ENCODE measurements at places on chromosomes 6 and 20.

GRCh38 chr6:129748901-129749748 lies 39.1 kb upstream of the ARHGAP18 start:
- peak; percentile 40 for DNase-seq

DNA sequence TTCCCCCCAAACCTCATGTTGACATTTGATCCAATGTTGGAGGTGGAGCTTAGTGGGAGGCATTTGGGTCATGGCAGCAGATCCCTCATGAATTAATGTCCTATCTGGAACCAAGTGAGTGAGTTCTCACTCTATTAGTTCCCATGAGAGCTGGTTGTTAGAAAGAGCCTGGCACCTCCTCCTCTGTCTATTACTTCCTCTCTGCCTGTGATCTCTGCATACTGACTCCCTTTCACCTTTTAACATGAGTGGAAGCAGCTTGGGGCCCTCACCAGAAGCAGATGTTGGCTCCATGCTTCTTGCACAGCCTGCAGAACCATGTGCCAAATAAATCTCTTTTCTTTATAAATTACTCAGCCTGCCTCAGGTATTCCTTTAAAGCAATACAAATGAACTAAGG lies 127.3 kb upstream of the RALGAPA2 start:
- DNase-seq = no peak

- no peak for DNase-seq
Observed at GRCh38 chr6:81693266-81693665, 59.2 kb downstream of the TENT5A start.

GRCh38 chr6:114187563-114187962 lies 155.3 kb downstream of the HS3ST5 start:
- DNase-seq = no peak

- no peak for DNase-seq
Observed at GRCh38 chr6:89574910-89575561, 63.5 kb downstream of the LYRM2 start.

DNA sequence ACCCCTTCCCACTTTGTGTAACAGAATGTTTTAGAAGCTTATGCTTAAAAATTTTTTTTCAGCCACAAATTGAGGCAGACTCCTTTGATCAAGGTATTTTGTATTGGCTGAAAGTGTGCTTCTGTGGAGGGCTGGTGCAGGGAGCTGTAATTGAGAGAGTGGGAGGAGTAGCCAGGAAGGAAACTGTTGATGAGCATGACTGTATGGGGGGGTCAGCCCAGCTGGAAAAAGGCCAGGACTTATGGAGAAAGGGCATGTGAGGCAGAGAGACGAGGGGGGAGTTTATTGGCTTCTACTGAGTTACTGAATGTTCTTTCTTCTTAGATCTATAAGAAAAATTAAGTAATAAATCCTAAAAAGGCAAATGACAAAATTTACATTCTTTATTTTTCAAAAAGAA lies 13.4 kb downstream of the RFPL4B start:
- DNase-seq = no peak

DNA sequence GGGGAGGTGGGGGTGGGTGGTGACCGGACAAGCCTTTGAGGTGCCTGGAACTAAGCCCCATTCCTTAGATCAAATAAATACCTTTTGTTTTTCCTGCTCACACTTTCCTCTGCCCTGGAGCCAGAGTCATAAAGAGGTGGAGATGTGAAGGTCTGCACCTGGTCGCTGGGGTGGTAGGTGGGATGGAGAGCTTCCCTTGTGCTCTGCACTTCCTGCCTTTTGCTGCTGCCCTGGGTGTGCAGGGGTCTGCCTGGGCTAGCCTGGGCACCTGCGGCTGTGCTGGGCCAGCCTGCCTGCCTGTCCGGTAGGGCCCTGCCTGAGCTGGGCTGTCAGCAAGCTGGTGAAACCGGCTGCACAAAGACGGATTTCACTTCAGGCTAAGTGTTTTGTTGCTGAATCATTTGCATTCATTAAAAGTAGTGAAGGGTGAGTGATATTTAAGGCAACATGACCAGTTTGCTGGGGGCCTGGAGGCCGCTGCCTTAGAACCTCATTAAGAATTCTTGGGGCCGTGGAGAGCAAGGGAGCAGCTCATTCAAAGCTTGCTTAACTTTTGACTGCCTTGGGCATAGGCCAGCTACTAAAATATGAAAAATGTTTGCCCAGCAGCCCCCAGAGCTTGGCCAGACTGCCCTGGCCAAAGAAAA lies 20.5 kb downstream of the PTK7 start:
- DNase-seq = peak; percentile 82

GRCh38 chr6:25136854-25137253 lies 142.3 kb upstream of the CARMIL1 start:
- DNase-seq = no peak

DNA sequence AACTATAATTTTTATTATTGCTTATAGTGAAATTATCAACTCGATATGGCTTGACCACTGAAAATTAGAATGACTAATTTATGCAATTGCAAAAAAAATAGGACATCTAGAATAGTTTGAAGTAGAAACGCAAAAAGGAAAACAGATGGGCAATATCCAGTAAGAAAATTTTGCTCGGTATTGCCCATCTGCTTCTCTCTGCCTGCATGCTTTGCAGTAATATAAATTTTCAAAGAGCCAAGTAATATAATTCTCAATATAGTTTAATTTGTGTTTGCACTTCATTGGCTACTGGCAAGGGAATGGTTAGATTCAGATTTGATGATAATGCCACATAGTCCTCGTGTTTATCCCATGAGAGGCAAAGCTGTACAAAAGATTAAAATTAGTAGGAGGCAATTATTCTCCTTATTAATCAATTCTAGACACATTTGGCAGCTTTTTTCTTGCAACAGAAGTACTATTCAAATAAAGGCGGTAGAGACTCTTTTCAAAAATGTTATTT lies 27.3 kb upstream of the LAMA2 start:
- DNase-seq = no peak

- no peak for DNase-seq
Observed at GRCh38 chr20:41587523-41587922, 30.7 kb downstream of the CHD6 start.

DNA sequence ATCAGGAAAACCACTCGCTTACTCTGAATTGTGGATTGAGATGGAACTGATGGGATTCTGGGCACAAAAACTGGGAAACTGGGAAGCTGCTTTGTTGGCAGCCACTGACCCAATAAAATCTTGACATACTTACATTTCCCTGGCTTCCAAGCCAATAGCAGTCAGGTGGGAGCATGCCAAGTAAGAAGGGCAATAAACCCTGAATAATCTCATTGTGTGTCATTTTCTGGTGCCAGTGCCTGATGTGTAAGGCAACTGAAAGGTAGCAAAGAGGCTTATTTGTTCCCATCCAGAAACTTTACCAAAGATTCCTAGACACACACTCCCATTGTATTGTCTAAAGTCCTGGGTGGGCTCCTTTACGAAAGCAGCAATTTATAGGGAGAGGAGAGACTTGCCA lies 93.2 kb downstream of the TBX18 start:
- no peak for DNase-seq

DNA sequence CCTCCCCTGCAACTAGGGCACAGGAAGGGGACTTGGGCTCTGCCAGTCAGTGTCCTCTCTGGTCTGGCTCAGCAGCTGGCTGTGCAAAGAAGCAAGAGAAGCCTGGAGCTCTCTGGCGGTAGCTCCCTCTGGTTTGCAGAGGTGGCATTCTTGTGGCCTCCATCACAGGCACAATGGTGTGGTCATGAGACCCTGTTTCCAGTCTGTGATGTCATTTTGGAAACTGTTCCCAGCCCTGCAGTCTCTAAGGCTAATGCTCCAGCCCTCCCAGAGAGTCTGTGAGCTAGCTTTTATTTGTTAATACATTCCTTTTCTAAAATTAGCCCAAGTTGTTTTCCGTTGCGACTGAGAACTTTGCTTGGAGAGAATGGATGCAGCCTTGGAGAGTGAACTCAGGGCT lies 69.5 kb upstream of the FOXQ1 start:
- no peak for DNase-seq

GRCh38 chr6:32865724-32866443 lies 11.9 kb downstream of the PSMB9 start:
- DNase-seq = no peak

DNA sequence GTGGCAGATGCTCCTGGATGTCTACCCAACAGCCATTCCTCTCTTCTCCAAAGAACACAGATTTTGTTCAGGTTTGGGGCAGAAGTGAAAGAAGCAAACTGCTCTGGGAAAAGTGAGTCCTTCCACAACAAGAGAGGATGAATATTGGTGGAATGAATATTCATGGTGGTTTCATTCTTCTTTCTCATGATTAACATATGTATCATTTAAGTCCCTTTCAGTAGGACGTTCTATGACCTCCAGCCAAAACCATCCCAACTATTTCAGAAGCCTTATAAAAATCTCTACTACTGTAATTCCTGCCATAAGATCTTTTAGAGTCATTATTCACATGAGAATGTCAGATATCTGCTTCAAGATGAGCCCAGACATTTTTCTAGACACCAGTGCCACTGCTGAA lies 44.4 kb downstream of the MDN1 start:
- no peak for DNase-seq

DNA sequence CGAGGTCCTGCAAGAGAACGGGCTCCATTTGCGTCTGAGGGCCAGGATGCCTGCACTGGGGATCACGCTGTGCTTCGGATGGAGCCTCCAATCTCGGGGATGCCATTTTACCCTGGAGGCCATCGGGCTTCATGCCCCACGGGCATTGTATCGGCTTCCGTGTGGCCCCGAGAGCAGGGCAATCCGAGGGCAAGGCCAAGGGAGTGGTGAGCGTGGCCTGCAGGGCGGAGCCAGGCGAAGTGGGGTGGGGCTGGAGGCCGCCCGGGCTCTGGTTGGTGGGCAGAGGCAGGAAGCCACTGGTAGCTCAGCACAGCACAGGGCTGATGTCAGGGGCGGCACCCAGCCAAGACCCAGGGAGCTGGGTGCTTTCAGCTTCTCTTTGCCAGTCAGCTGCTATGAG lies 57.5 kb upstream of the BHLHE23 start:
- DNase-seq = no peak

DNA sequence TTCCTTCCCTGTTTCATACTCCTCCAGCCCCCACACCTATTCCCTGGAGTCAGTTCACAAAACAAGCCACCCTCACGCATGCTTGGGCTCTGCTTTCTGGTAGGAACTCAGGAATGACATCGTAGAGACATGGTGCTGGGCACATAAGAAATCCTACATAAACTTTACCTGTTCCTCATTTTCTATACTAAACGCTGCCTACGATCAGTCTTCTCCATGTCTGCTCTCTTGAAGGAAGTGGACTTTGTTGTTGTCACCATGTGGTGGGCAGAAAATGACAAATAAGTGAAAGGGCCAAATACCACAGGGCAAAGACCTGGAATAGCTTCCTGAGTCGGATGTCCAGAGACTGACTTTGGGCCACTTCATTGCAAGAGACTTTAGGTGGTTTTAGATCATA lies 10.1 kb downstream of the MYLK4 start:
- DNase-seq = no peak

All from GM04504 (cell line).